ENCODE measurements at places on chromosomes 6 and 20.

GRCh38 chr6:159681191-159681880, 11.7 kb downstream of the SOD2 start:
- DNase-seq: no peak

GRCh38 chr6:147341486-147341885, 137.3 kb downstream of the STXBP5 start:
- no peak for DNase-seq

GRCh38 chr20:23013429-23013828, 21.7 kb upstream of the SSTR4 start:
- no peak for DNase-seq

DNA sequence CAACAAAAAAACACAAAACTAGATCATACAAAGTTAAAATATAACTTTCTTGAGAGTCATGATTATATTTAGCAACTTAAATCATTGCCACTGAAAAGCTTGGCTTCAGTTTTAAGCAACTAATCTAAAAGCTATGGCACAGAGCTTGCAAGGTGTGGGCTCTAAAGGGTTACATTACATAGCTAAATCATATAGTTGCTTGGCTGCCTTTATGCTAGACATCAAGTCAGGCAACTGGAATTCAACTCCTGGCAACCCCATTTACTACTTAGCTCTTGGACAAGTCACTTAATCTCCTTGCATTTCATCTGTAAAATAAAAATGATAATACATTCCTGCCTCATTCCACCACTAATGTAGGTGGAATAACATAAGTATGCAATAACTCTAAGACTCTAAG, 40.9 kb upstream of the GCM1 start:
- DNase-seq: no peak

- DNase-seq: no peak
These were observed 183.6 kb downstream of the FAXC start for GRCh38 chr6:99165838-99166237.

DNA sequence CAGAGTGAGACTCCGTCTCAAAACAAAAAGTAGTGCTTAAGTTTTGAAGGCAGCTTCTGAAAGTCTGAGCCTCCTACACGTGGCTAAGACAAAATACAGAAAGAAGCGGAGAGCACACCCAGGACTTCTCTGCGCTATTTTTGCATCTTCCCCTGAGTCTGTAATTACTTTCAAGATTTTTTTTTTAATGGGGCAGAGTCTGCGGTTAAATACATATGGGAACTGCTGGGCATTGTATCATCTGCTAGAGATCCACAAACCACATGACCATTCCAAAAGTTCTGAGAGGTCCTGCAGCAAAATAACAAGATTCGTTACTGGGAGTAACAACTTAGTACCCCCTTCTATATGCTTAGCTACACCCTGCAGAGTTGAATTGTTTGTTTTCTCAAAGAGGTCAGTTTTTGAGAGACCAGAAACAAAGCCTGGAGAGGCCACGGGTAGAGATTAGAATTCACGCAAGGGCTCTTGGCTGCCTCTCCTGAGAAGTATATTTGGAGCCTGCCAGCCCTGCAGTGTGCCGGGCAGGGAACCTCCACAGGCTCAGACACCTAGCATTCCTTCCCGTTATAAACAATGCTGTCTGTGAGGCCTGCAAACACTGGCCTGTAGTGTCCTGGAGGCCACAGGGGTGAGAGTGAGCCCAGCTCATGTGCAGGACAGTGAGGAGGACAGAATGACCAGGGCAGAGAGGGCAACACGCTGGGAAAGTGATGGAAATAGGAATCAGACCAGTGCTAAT, 48.2 kb upstream of the FAM50B start:
- no peak for DNase-seq

- DNase-seq: no peak
These were observed 98.1 kb downstream of the NFATC2 start for GRCh38 chr20:51444467-51444866.

GRCh38 chr20:53247468-53248103, 275.4 kb downstream of the TSHZ2 start:
- DNase-seq: no peak

DNA sequence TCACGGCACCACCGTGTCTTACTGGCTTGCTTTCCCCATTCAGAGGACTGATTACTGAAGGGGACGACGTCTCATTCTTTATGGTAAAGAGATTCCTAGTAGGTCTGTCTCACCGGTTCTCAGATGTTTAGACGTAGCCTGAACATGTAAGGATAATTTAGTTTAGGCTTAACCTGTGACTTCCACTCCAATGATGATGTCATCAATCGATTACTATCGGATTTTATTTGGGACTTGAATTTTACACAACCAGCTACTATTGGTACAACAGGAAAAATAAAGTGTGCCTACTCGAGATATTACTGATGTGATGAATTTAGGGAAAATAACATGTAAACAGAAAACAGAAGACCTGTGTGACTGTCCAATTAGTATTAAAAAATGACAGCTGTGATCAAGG, 4.5 kb upstream of the SSR1 start:
- DNase-seq: no peak

Data from CD4-positive, alpha-beta T cell treated with Interleukin-6 at 100 ng/mL for 8 hours (primary cell).